CD4-positive, CD25-positive, alpha-beta regulatory T cell (primary cell): ENCODE measurements at places on chromosomes 5 and 9. TPM values are rescaled to one million over a fixed set of nuclear protein-coding genes. Genes with fewer than 3 reads are reported as not detected.
A peak's percentile ranks its signal among the peaks of the same experiment; 100 is the strongest.

The USP20 gene
- 45.3 TPM for polyA plus RNA-seq

The CETN3 gene
- 19.6 TPM for polyA plus RNA-seq

The OSTF1 gene
- polyA plus RNA-seq, result 203 TPM

The FOXD4L3 gene
- polyA plus RNA-seq, result 0.33 TPM

The LCN15 gene
- not detected for polyA plus RNA-seq

The GABRB2 gene
- not detected for polyA plus RNA-seq

The SLC22A4 gene
- not detected for polyA plus RNA-seq

The CACFD1 gene
- 1.4 TPM for polyA plus RNA-seq

The TAS2R1 gene
- polyA plus RNA-seq, result not detected

GRCh38 chr5:172796306-172796705, 25.3 kb upstream of the DUSP1 start:
- DNase-seq, result no peak

DNA sequence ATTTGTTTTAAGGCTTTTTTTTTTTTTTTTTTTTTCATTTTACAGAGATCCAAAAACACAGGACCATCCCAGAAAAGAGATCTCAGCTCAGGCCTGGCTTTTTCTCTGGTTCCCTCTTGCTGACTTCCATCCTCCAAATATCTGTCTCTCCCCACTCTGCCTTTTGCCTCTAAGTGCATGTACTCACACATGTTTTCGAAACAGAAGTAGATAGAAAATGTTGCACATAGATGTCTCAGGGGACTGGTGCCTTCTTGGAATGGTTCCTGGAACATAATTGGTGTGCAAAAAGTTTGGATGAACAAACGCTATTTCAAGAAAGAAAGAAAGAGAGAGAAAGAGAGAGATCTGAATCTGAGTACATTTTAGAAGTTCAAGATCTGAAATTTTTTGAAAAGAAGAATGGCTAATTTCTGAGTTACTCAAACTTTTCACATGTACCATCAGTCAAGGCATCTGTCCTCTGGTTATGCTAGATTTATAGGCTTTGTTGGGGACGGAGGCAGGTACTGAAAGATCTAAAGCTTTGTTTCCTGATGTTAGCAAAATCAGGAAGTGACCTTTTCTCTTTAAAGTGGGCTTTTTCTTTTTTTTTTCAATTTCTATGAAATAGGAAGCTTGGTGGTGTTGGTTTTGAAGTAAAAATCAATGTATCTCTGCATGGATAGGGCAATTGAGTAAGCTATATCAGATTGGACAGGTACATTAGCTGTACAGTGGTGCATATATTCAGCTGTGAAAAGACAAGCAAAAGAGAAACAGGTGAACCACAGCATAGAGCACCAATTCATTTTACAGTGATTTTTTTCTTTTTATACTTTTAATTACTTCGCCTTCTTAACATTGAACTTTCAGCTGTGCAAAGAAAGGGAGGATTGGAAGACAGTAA, 8.5 kb upstream of the TNFSF8 start:
- no peak for DNase-seq

DNA sequence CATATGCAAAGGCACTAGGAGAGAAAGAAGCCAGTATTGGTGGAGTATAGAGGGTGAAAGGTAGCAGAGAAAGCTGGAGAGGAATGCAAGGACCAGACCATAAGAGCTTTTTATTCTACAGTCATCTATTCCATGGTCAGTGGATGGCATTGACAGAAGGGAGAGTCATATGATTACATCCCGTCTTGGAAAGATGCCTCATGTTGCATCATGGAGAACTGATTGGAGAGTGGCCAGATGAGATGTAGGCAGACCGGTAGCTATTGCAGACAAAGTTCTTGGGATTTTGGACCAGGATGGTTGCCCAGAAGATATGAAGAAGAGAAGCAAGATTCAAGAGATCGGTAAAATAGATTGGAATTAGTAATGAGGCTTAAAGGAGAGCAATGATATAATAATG, 260.7 kb downstream of the CHSY3 start:
- DNase-seq, result no peak

DNA sequence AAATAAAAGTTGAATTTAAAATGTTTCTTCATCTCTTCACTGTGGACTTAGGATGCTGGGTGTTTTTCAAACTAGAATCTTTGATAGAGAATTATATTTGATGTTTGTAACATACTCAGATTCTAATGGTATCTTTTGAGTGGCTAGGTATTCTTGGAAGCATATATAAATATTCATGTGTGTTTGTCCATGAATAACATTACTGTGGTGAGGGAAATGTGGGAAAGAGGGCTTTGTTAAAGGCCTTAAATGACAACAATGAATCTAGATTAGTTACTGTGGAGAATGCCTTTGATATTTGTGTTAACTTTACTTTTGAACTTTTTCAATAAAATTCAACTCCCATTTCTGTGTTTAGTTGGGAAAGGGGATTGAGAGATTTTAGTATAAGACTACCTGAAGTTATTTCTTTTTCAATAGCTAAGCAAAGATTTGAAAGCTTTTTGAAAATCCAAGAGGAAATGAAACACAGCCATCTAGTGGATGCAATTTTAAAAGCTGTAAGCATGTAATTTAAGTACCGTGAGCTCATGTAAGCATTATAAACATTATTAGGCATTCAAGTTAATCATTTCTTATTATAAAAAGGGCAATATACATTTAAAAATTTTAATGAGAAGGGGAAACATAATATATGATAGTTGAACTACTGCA, 69.6 kb downstream of the CCDC171 start:
- no peak for DNase-seq

DNA sequence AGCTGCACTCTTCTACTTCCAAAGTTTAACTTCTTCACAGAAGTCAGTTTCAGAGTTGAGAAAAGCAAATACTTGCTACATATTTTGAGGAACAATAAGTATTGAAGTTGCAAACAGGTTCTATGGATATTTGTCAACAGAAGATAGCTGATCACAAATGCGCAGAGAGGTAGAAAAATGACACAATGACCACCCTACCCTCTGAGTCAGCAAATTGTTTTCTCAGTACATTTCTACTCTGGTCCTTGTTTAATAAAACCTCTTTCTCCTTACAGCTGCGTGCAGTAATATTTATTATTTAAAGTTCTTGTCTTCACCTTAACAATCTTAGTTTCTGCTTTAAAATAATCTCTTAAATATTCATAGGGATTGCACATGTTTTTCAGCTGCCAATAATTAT, 855.1 kb upstream of the CTNND2 start:
- DNase-seq, result no peak

DNA sequence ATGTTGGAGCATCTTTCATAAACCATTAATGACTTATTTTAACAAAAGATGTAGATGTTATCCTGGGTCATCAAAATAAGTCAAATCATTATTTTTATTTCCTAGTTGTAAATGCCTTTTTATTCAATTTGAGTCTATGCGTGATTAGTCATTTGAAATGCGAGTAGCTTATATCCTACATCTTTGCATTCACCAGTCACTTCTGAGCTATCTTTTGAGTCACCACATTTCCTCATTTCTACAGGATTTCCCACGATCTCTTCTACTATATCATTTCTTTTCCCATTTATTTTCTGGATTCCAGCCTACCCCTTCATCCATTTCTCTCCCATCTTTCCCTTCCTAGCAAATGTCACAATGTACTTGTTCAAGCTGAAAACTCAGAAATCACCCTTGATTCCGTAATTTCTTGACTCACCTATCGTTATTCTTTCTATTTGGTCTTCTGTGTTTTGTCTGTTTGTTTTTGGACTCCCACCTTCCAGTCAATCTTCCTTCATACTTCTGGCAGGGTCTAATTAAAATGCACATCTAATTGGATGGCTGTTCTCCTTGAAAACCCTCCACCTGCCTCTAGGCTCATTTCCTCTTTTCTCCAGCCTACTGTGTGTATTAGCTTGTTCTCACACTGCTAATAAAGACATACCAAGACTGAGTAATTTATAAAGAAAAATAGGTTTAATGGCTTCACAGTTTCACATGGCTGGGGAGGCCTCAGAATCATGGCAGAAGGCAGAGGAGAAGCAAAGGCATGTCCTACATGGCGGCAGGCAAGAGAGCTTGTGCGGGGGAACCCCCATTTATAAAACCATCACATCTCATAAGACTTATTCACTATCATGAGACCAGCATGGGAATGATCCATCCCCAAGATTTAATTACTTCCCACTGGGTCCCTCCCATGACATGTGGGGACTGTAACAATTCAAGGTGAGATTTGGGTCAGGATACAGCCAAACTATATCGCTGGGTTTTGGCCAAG, 112.4 kb downstream of the MEF2C start:
- no peak for DNase-seq

DNA sequence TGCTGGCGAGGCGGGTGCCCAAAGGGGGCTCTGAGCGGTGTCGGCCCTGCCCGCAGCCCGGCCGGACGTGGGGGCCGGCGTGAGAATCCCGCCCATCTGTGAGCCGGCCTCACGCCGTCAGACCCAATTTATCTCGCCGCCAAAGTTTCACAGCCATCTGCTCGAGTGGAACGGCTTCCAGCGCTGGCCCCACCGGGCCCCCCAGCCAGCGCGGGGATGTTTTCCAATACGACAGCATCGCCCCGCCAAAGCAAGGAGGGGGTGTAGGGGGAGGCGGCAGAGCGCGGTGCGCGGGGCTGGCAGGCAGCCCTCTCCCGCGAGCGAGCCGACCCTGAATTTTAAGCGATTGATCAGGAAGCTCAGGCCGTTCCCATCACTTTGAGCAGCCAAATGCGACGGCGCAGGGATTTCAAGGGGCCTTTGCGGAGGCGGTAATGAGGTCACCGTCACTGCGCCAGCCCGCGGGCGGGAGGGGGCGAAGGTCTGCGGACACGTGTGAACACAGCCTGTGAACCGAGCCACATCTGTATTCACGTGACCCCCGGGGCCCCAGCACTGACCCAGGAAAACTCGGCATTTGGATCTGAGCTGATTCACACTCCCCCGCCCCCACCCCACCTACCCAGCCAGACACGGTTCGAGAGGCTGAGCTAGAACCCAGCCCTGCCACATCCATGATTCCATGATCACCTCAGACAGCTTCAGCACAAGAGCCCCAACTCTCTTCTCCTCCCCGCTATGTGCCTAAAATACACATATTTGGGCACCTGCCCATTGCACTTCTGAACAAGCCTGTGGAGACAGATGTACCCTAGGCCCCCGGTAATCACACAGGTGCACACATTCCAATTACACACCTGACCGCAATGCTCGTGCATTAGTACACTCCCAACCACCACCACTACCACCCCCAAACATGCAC, 47.8 kb upstream of the PSD2 start:
- DNase-seq, result peak; percentile 18

GRCh38 chr5:115602591-115603125, 379 bp upstream of the TICAM2 start:
- DNase-seq, result no peak

DNA sequence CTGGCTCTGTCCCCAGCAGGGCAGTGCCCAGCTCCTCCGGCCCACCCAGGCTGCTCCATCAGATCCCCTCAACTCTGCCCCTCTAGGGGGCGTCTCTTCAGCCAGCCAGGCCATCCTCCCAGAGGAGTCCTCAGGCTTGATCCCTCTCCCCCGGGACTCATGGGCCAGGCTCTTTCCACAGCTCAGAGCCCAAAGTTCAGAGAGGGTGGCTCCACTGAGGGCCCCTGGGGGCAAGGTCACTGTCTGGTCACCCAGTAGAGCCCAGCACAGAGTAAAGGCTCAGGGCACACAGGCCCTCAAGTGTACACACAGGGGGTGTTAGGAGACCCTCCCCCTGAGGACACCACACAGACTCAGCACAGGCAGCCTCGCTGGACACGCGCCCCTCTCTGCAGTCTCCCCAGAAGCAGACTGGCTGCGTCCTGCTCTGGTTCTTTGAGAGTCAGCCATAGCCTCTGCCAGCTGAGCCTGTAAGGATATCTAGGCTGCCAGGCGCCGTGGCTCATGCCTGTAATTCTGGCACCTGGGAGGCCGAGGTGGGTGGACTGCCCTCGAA, 64.8 kb downstream of the PAX5 start:
- no peak for DNase-seq

GRCh38 chr5:34535433-34535832, 120.7 kb upstream of the RAI14 start:
- DNase-seq, result no peak

DNA sequence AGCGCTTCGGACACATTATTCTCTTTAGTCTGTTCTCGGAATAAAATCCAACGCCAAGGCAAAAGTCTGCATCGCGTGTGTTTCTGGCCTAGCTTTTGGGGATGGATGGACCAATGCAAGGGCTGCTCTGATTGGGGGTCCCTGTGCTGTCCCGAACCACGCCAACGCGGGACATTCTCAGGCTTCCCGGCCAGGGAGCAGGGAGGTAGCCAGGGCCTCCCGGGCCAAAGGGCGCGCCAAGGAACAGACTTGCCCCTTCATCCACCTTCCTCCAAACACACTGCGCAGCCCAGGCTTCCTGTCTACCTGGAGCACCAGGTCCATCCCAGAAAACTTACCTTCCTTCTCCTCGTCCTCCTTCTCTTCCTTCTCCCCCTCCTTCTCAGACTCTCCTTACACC, 113.0 kb upstream of the SELENOP start:
- DNase-seq, result no peak

GRCh38 chr5:121737120-121737519, 114.6 kb upstream of the FTMT start:
- DNase-seq, result no peak

GRCh38 chr9:109297899-109298298, 23.0 kb downstream of the EPB41L4B start:
- DNase-seq, result no peak

GRCh38 chr5:106921567-106921966, 749.2 kb downstream of the EFNA5 start:
- no peak for DNase-seq

DNA sequence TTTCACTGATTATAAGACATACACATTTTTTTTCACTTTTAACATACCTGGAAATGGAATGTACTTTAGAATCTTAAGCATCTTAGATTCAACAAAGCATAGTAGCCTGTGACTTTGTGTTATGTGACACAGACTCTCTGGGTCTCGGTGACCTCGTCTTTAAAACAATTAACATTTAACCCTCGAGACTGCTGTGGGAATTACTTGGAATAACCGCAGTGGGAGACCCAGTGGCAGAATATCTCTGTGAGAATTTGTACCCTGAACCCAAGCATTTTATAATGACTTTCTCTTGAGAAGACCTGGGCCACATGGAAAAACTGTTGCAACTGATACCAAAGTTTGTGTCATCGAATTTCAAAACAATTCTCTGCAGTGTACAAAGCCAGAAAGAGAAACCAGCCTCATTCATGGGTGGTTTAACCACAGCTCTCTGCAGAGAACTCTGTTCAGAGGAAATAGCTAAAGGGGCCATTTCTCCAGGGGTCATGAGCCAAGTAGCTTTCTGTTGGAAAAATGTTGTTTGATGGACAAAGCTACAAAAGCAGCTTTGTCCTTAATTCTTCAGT, 10.0 kb upstream of the RETREG1 start:
- DNase-seq, result no peak

GRCh38 chr5:32840606-32841005, 129.5 kb downstream of the NPR3 start:
- DNase-seq, result no peak

GRCh38 chr9:20786807-20787206, 102.7 kb downstream of the FOCAD start:
- no peak for DNase-seq
